ENCODE measurements at places on chromosomes 1 and 21.

DNA sequence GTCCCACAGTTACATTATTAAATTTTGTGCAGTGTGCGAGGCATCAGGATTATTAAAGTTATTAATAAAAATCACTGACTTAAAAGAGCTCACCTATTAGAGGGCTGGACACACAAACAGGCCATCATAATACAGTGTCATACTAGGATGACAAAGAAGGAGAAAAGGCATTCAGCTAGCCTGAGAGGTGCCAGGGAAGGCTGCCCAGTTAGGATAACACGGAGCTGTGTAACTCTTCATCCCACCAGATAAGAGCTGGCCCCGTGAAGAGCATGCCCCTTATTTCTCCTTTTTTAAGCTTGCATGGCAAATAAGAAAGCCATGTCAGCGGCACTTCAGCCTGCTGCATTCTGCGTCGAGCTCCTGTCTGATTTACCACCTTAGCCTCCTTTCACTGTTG lies 109.5 kb downstream of the KCNK1 start:
- DNase-seq, result no peak

- no peak for DNase-seq
Observed at GRCh38 chr1:205492774-205493173, 11.7 kb upstream of the CDK18 start.

DNA sequence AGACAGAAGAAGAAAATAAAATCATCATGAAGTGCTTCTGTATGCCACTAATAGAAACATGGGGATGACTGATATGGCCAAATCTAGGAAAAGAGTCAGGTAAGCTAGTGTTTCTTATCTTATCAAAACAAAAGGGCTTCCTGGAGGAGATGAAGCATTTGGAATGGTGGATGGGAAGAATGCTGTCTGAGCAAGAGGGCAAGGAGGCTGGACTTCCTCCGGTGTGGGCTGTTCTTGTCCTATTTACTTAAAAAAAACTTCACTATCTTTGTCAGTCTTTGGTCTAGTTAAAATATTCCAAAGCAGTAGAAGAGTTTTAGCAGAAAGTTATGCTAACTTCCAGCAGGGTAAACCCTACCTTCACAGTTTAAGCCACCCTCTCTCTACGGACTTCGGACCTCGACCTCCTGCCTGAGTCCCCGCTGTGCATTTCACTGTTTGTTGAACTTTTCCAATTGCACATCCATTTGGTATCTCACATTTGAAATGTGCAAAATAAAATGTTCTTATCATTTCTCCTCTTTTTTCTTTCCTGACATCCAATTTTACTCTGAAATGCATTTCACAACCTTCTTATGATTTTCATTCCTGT lies 64.8 kb upstream of the TSPAN2 start:
- no peak for DNase-seq

- DNase-seq, result no peak
Observed at GRCh38 chr1:115377411-115377810, 39.4 kb upstream of the NGF start.

DNA sequence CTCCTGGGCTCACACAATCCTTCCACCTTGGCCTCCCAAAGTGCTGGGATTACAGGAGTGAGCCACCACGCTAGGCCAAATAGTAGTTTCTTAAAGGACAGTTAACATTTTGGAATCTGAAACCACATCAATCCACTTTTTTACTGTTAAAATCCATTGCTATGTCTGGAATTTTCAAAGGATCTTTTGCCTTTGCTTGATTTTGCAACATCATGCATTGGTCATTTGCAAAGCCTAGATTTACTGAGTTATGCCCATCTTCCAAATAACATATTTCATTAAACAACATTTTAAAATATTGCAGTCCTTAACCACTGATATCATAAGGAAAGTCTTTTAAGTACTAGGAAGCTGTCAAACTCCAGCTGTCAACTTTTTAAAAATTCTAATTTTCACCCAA lies 3.3 kb downstream of the POGZ start:
- no peak for DNase-seq

DNA sequence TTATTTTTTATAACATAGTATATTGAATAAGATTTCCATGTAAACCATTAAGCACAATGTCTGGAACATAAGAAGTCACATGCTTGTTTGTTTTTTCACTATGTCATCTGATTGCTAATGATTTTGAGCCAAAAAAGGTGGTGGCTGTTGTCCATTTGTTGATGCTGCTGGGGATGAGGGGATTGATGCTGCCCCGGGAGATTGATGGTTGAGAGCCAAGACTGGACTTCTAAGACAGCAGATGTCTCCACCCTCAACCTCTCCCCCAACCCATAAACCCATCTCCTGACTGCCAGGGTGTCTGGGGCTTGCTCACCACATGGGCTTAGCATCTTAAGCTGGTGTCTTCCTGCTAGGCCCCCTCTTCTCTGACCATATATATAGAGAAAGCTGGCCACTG lies 35.8 kb upstream of the CD34 start:
- DNase-seq, result no peak
